IPS-NIHi11 (cell line): ENCODE measurements at places on chromosomes 2 and 18.

- no peak for DNase-seq
These were observed 75.3 kb downstream of the TSHZ1 start for GRCh38 chr18:75285876-75286275.

DNA sequence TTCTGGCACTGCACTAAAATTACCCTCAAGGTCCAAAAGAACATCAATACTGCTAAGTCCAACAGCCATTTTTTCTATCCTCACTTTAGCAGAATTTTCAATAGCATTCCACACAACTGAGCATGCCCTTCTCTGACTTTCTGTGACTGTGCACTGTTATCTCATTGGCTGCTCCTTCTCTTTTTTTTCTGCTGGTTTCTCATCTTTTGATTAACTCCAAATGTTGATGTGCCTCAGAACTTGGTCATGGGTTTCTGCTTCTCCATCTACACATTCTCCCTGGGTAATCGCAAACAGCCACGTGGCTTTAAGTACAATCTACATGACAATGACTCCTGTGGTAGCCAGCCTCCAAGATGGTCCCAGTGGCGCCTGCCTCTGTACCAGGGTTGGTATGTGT, 75.0 kb upstream of the CD226 start:
- DNase-seq: no peak

DNA sequence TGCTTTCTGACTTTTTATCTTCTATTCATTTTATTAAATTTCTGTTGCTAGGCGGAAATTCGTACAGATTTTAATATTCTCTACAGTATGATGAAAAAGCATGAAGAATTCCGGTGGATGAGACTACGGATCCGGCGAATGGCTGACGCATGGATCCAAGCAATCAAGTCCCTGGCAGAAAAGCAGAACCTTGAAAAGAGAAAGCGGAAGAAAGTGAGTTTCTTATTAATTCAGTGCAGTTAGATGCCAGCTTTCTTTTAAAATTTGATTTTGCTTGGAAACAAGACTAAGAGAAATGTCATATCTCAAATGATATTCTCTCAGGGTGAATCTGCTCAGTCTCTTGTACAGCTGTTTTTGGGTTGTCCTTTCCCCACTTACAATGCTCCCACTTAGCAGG, 84.3 kb downstream of the MGAT5 start:
- no peak for DNase-seq

DNA sequence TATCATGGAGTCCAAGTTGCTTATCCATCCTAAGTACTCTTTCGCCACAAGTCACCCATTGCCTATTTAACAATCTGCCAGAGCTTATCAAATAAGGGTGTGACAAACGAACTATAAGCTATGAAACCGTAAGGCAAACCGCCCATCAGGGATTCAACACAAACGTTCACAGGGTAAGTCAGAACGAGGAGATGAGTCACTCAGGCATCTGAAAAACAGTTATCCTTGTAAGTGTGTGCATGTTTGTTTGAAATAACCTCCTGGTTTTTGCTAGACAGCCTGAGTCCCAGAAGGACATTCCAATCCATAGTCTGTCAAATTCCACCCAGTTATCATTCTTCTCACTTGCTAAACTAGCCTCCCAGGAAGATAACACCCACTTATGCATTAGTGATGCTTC, 299.1 kb downstream of the PAX3 start:
- no peak for DNase-seq

GRCh38 chr2:149087751-149088150, 49.3 kb downstream of the LYPD6B start:
- DNase-seq: peak; percentile 30

DNA sequence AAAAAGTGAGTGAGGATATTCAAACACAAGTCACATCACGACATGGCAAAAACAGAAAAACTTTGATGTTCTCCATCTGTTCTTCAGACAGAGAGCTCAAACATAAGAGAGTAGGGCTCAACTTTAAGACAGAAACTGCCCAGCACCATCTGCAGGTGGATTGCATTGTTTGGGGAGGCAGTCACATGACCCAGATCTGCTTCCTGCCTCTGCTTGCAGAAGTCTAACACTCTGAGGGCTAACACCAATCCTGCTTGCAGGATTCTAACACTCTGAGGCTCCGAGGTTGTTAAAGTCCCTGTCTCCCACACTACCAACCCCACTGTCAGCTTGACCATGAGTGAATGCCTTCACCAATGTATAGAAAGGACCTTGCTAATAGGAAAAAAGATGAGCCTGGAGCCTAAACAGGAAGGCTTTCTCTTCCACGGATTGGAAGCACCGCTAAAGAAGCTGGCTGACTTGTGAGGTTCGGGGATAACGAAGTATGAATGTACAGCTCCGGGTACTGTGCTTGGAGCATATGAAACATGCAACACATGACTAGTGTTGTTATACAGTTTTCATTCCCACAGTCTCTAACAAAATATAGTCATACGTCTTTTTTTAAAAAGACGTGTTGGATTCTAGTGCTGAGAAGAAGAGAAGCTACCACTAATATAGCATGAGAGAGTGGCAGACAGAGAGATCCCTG, 176.6 kb upstream of the CREB1 start:
- peak; percentile 35 for DNase-seq

DNA sequence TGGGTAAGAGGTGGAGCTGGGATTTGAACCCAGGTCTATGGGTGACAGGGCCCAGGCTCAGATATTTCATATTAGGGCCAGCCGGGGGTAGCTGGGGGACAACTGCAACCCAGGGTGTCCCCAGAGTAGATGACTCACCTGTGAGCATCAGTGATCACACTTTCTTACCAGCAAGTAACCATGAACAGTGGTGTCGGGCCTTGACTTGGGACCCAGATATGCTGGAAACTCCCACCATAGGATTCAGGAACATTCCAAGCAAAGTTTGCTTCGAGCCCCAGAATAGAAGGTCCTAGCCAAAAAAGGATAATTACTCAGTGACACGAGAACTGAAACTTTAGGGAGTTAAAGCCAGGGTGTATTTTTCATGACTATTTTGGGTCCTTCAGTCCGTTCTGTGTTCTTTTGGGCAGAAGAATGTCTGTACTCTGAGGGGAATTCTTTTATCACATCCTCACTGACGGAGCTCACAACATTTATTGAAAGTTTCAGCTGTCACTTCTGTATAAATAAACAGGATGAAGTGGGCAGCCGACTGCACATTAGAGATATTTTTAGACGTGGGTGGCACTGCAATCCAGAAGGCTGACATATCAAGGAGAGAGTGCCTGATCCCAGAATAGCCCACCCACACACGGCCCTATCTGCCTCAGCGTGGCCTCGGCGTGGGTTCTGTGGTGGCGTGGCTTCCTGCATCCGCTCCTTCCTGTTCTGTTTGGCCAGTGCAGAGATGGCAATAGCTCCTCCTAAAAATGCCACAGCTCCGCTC, 45.6 kb downstream of the RAMP1 start:
- DNase-seq: no peak

- no peak for DNase-seq
These were observed 89.3 kb downstream of the MBD5 start for GRCh38 chr2:148110184-148110583.

DNA sequence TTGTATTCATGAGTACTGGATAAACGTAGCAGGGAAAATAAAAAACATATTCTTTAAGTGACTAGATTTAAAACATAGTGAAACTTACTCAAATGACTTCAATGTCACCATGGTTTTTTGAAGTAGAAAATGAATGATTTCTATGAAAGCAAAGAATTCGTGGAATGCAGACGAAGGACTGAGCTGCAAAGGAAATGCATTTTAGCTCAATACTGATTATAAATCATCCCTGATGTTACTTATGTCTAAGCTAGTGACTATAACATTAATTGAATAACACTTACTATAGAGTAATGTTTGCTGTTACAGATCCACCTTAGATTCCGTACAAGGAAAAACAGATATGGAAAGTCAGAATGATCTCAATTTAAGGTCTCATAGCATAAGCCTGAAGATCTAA, 1257.7 kb upstream of the CDH2 start:
- DNase-seq: no peak

GRCh38 chr2:99868260-99868659, 274.1 kb downstream of the AFF3 start:
- no peak for DNase-seq

DNA sequence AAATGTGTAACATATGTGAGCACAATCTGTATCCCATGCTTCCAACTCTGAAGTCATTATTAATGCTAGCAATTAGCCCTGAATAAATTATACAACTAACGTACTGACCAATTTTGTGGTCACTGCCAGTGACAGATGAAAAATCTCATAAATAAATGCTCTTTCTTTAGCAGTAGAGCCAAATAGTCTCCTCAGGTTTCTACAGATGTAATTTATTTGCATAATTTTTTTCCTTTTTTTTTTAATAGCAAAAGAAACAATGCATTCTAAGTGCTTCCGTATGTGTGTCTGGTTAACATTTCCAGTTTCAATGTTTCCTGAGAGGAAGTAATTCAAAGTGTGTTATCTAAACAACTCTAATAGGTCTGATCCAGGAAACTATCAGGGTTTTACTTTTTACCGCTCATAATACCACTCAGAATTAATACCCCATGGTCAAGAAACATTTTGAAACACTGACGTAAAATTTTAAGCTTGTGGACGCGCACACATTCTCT, 108.4 kb downstream of the MEP1B start:
- DNase-seq: no peak

DNA sequence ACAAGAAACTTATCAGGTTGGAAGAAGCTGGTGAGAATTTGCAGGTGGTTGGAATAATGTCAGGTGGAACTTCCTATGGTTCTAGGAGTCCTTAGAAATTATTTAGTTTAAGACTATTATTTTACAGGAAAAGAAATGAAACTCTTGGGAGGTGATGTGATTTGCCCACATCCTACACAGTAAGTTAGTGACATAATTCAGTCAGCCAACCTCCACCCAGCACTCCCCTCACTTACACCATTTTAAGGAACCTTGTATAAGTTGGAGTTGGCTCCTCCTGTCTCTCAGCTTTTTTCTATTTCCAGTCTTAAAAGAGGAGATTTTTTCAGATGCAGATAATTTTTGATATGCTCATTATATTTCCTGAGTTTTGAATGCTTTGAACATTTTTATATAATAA, 86.4 kb downstream of the SKA1 start:
- no peak for DNase-seq

- DNase-seq: no peak
These were observed 103.3 kb upstream of the NCK2 start for GRCh38 chr2:105641389-105641811.

DNA sequence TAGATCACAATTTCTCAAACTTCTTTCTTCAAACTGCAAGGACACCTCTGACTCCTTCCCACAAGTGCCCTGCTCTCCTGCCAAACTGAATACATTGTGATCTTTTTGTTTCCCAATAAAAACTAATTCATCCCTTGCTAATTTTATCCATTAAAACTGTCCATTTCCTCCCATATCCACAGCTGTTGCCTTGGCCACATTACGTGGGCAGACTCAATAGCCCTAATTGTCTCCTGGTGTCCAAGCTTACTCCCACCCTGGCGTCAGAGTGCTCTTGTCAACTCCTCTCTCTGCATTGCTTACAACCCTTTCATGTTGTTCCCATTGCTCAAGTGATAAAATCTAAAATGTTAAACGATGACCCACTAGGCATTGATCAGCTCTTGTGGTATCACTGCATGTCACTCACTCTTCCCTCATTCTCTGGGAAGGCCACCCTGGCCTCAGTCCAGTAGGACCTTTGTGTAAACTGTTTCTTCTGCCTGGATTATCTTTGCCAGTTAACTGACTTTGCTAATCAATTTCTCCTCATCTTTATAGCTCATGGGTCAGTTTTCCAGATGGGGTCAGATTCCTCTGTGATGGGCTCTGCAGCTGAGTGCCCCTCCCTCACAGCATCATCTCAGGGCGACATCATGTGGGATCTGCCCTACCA, 525.0 kb downstream of the SLC4A3 start:
- DNase-seq: no peak

DNA sequence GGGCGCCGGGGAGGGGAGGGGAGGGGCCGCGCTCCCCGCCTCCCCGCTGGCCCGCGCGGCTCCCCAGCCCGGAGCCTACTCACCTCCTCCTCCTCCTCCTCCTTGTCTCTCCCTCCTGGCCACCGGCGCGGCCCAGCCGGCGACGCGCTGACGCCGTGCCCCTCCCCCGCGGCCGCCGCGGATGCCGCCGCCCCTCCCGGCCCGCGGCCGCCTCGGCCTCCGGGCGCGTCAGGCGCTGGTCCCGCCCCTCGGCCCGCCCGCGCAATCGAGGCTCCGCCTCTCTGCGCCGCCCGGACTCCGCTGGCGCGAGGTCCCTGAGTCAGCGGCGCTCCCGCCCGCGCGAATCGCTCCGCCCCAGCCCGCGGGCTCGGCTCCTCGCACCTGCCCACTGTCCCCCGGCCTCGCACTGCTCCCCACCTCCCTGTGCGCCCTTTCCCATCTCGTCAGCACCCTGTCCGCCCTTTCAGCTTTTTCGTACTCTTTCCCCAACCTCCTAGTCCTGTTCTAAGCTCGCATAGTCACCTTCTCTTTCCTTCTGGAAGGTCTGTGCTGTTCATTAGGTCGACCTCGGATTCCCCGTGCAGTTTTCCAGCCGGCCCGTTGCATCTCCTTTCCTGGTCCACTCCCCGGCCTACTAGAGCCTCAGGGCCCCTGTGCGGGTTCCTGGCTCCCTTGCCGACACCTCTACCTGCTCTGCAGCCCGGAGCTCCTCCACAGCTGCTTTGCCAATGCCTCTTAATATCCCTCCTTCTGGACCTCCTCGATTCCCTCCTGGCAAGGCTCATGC, 187.4 kb downstream of the ZEB2 start:
- peak; percentile 95 for DNase-seq

- DNase-seq: no peak
These were observed 104.7 kb upstream of the DSEL start for GRCh38 chr18:67621049-67621713.

DNA sequence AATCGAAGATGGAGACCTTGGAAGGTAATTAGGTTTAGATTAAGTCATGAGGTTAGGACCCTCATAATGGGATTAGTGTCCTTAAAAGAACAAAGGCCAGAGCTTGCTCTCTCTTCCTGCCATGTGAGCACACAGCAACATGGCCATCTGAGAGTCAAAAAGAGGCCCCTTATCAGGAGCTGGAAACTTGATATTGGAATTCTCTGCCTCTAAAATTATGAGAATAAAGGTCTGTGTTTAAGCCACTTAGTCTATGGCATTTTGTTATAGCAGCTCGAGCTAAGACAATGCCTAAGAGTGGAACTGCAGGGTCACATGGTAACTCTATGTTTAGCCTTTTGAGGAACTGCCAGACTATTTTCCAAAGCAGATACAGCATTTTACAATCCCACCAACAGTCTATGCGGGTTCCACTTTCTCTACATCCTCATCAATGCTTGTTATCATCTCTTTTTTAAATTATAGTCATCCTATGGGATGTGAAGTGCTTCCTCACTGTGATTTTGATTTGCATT, 42.4 kb downstream of the THADA start:
- no peak for DNase-seq

- no peak for DNase-seq
These were observed 65.2 kb downstream of the LBH start for GRCh38 chr2:30296496-30296895.

GRCh38 chr2:167607211-167607610, 640.2 kb downstream of the STK39 start:
- DNase-seq: no peak
